ENCODE measurements at places on chromosomes 5 and 9. TPM values are rescaled to one million over a fixed set of nuclear protein-coding genes. Genes with fewer than 3 reads are reported as not detected.
A peak's percentile ranks its signal among the peaks of the same experiment; 100 is the strongest.

- no peaks in the 10 kb centered on the region for H3K27me3 ChIP-seq
- no peak overlapping the region for H3K27ac ChIP-seq
- DNase-seq = no peak
- no peaks in the 10 kb centered on the region for H3K36me3 ChIP-seq
- no peaks in the 10 kb centered on the region for H3K4me1 ChIP-seq
Observed at GRCh38 chr9:99274016-99274415, 51.9 kb downstream of the SEC61B start.

DNA sequence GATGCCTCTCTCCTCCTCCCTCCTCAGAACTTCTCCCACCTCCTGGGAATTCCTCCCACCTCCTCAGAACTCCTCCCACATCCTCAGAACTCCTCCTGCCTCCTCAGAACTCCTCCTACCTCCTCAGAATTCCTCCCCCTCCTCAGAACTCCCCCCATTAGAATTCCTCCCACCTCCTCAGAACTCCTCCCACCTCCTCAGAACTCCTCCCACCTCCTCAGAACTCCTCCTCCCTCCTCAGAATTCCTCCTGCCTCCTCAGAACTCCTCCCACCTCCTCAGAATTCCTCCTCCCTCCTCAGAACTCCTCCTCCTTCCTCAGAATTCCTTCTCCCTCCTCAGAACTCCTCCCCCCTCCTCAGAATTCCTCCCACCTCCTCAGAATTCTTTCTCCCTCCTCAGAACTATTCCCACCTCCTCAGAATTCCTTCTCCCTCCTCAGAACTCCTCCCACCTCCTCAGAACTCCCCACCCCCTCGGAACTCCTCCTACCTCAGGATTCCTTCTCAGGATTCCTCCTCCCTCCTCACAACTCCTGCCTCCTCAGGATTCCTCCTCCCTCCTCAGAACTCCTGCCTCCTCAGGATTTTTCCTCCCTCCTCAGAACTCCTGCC, 23.9 kb downstream of the SLC46A2 start:
- H3K27me3 ChIP-seq = no peaks in the 10 kb centered on the region
- H3K4me3 ChIP-seq = no peak overlapping the region
- H3K4me1 ChIP-seq = peaks cover 3% of the 10 kb centered on the region
- no peak for DNase-seq

- H3K36me3 ChIP-seq = no peaks in the 10 kb centered on the region
- no peak for DNase-seq
- H3K4me3 ChIP-seq = no peak overlapping the region
- H3K4me1 ChIP-seq = no peaks in the 10 kb centered on the region
- H3K27ac ChIP-seq = no peak overlapping the region
- H3K27me3 ChIP-seq = no peaks in the 10 kb centered on the region
Observed at GRCh38 chr5:67999391-67999790, 216.2 kb upstream of the PIK3R1 start.

DNA sequence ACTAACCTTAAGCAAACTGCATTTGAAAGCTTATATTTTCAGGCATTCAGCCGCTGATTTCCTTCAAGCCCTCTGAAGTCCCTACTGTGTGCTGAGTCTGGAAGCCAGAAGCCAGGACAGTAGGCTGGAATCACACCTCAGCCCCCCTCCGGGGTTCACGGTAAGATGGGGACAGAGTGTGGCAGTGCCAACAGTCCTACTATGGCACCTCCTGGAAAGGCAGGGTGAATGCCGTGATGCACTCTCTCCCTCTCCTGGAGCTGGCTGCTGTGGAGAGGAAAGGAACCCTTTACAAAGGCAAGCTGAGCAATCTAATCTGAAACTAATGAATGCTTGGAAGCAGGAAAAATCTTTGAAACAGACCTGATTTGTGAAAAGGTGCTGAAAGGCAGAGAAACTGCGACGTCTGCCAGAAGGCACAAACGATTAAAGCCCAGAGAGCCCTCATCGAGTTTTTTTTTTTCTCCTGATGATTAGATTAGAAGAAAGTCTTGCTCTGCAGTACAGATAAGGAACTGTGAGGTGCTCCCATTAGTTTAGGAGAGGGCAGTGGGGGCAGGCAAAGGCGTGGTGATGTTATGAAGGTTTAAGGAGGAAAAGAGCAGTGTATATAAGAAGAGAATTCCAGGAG, 21.0 kb downstream of the ANKH start:
- H3K4me1 ChIP-seq = peaks cover 32% of the 10 kb centered on the region
- H3K27ac ChIP-seq = peak overlapping the region; percentile 83

DNA sequence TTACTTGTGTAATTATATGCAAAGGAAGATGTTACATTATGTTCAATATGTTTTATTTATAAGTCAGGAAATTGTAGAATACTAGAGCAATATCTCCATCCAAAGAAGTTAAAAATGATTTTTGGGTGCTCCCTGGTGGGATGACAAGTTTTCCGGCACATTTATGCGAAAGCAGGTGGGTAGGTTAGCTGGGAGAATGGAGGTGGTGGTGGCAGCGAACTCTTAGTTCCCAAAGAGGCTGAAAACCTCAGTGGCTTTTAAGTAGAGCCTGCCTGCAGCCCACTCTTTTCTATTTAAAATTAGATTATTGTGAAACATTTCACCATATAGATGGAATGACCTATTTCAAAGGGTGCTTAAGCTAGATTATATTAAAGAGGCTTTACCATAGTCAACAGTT, 51.8 kb downstream of the ANKRD33B start:
- H3K4me3 ChIP-seq = no peak overlapping the region
- no peaks in the 10 kb centered on the region for H3K27me3 ChIP-seq

- DNase-seq = no peak
- H3K36me3 ChIP-seq = no peaks in the 10 kb centered on the region
- H3K4me1 ChIP-seq = peaks cover 9% of the 10 kb centered on the region
- no peaks in the 10 kb centered on the region for H3K27me3 ChIP-seq
- H3K4me3 ChIP-seq = no peak overlapping the region
Observed at GRCh38 chr9:93092251-93092991, 3.6 kb upstream of the CARD19 start.

DNA sequence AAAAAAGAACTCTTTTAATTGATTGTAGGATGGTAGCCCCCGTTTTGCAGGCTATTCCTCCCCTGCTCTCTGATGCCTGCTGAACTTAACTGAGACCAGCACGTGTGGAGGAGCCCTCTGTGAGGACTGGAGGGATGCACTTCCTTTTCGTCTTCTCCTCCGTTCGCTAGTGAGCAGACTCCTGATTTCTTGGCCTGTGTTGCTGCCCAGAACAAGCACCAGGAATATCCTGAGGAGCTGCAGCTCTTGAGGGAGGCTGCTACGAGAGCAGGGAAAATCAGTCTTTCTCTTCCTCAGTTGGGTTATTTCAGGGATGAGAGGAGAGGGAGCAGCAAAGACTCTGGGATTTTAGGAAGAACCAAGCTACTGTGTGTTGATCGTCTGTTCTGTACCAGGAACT, 74.7 kb downstream of the ARHGAP26 start:
- no peaks in the 10 kb centered on the region for H3K27me3 ChIP-seq

GRCh38 chr5:175718401-175719108, 60.7 kb downstream of the HRH2 start:
- H3K27me3 ChIP-seq = no peaks in the 10 kb centered on the region
- peak; percentile 43 for DNase-seq
- H3K4me3 ChIP-seq = no peak overlapping the region
- H3K27ac ChIP-seq = no peak overlapping the region
- no peaks in the 10 kb centered on the region for H3K36me3 ChIP-seq
- no peaks in the 10 kb centered on the region for H3K4me1 ChIP-seq

IFNK gene
- total RNA-seq = not detected

LHX6 gene
- total RNA-seq = 0.12 TPM

TRMT10B gene
- 4.1 TPM for total RNA-seq

PHYHD1 gene
- total RNA-seq = 25.3 TPM

DNAJC25 gene
- 6.9 TPM for total RNA-seq

VLDLR gene
- total RNA-seq = 34.1 TPM

PRRX2 gene
- 10.2 TPM for total RNA-seq

IL7R gene
- total RNA-seq = not detected

TAF11L10 gene
- total RNA-seq = not detected
